ENCODE measurements at places on chromosomes 13 and 19.

DNA sequence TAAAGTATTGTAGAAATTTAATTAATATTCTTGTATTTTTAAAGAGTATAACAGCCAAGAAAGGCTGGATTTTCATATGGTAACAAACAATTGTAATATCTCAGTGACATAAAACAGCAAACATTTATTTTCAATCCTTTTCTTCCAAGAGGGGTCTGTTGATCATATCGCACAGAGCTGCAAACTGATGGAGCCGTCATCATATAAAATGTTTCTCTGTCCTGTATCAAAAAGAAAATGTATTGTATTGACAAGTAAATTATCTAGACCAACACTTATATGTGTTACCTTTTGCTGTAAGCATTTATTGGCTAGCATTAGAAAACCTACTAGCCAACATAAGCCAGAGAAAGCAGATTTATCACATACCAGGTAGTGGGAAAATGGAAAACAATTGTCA lies 2861.4 kb upstream of the PCDH20 start:
- no peak for DNase-seq

- DNase-seq, result no peak
Observed at GRCh38 chr13:67806796-67807195, 576.7 kb upstream of the PCDH9 start.

DNA sequence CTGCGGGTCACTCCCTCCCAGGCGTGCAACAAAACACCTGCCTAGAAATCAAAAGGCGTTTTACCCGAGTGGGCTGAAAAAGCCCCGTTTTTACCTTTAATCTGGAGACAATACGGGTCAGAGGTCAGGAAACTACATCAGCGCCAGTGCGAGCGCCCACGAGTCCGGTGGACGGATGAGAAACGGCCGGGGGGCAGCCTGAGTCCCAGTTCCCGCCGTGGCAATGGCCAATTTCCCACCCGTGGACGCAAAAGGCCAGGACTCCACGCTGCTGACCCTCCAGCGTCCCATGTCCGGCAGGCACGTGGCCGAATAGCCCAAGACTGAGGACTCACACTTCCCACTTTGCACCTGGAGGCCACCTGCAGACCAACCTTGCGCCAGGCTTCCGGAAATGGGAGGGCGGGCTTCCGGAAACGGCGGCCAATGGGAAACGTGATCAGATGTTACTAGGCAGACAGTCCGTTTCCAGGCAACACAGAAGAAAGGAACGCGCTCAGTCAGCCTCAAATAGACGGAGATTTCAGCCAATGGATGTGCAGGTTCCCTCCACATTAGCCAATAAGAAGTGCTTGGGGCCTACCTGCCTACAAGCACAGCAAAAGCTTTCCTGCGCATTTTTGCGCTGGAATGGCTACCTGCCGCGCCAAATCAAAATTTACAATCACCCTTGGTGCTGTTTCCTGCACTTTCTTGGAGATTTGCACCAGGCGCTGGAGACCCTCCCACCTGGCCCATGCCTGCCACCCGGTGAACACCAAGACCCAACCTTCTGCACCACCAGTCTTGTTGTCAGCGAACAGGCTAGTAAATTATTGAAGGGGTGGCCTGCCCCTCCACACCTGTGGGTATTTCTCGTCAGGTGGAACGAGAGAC lies 47.4 kb downstream of the ZFP14 start:
- peak; percentile 59 for DNase-seq

DNA sequence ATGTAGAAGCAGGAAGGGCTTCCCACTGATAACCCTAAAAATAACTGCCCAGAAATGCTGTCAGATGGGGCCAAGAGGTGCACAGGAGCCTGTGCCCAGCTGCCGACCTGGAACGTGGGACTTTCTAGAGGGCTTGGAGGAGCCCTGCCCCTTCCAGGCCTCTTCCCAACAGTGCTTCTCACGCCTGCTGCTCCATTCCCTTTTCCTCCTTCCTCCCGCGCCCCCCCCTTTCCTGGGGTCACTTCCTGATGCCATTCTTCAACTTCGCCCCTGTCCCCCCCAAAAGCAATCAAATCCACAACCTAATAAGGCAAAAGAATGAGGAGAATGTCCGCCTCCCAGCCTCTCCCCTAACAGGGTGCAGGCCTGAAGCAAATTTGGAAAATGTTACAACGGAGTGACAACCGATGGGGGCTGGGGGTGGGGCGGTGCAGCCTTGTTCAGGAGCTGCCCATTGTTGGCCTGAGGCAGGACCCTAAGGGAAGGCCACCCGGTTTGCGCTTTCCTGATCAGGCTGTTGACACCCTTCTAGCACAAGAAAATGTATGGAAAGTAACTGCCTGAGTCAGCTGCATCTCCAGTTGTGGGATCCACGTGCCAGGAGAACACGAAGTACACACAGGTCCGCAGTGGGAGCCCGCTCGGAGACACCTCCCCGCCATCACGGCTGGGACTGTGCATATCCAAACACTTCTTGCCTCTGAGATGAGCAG lies 18.7 kb downstream of the ACTN4 start:
- no peak for DNase-seq

DNA sequence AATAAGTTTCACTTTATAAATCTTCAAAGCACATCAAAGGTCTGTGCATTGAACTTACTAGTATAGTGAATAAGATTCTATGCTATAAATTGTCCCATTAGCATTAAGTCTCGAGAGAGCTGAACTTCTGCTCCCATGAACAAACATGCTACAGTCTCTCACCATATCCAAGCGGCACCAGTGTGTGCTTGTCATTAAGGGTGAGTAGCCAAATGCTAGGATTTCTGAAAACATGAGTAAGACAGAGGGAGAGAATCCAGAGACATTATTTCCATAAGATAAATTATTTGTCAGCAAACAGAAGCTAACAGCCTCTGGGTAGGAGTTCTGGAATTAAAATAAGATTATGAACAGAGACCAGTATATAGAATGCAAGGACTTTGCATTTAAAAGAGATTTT lies 2882.5 kb downstream of the PCDH9 start:
- DNase-seq, result no peak

DNA sequence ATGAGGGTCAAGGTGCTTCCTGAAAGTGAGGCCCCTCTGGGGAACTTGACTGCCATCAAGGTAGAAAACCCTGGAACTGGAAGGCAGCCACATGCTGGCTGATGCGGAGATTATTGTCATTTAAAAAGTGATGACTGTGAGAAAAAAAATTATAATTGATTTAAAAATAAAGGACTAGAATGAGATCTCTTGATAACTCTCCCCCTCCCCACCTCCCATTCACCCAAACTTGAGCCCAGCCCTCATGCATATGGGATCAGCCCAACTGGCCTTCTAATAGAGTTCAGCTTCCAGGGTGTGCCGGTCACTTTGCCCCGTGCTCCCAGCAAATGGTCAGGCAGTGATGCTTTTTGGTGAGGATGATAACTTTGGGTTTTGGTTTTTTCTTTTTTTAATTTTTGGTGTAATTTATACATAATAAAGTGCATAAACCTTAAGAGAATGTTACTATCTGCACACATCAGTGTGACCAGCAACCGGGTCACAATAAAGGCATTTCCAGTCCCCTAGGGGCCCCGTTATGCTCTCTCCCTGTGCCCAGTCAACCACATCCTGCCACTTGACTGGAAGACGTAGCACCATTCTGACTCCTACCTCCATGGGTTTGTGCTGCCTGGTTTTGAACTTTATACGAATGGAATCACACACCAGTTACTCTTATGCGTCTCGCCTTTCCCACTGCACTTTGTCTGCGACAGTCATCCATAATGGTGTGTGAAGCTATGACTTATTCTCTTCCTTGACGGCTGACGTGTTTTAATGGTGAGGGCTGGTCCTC lies 187.9 kb downstream of the USP12 start:
- DNase-seq, result no peak

DNA sequence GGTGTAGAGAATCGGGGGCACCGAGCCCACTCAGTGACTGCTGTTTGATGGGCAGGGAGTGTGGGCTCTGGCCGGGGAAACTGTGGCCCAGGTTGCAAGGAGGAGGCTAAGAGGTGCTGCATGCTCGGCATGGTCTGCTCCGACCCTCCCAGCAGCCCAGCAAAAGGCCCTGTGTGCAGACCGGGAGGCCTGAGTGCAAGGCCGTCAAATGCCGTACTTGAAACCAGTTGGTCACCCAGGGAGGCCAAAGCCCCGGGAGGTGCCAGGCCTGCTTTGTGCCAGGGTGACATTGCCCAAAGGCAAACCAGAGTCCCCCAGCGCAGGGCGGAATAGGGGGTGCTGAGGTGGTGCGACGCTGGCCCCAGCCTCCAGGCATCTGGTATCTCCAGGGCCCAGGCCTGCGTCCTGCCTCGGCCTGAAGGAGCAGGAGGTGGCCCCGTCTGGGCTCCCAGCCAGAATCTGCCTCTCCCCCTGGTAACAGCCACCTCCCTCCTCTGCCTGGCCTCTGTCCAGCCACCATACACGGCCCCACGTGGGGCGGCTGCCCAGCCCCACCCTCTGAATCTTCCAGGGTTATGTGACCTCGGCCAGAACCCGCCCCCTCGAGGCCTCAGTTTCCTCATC lies 4.0 kb downstream of the PIK3R2 start:
- DNase-seq, result no peak

- no peak for DNase-seq
Observed at GRCh38 chr19:49700563-49700962, 9.6 kb downstream of the CPT1C start.

DNA sequence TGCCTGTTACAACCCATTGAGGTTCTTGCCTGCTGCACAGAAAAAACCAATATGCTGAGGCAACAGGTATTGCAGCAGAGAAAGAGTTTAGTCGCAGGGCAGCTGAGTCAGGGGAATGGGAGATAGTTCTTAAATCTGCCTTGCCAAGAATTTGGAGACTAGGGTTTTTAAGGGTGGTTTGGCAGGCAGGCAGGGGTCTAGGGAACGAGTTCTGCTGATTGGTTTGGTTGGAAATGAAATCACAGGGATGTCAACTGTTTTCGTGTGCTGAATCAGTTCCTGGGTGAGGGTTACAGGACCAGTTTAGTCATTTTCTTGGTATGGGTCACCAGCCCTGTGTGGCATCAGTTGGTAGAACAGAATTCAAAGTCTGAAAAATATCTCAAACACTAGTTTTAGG lies 36.6 kb downstream of the PDS5B start:
- DNase-seq, result no peak

DNA sequence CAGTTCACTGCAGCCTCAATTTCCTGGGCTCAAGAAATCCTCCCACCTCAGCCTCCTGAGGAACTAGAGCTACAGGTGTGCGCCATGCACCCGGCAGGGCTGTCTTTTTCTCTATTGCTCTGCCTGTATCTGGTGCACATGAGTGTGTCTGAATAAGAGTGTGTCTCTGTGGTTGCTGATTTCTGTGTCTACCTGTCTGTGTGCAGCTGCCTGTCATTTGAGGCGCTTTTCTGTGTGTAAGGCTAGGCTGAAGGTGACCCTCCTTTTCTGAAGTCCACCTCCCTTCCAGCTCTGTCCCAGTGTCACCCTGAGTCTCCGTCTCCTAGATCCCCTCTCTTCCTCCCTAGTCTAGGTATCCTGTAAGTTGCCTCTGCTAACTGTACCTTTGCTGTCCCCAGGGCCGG lies 1.5 kb upstream of the PRR12 start:
- DNase-seq, result no peak

DNA sequence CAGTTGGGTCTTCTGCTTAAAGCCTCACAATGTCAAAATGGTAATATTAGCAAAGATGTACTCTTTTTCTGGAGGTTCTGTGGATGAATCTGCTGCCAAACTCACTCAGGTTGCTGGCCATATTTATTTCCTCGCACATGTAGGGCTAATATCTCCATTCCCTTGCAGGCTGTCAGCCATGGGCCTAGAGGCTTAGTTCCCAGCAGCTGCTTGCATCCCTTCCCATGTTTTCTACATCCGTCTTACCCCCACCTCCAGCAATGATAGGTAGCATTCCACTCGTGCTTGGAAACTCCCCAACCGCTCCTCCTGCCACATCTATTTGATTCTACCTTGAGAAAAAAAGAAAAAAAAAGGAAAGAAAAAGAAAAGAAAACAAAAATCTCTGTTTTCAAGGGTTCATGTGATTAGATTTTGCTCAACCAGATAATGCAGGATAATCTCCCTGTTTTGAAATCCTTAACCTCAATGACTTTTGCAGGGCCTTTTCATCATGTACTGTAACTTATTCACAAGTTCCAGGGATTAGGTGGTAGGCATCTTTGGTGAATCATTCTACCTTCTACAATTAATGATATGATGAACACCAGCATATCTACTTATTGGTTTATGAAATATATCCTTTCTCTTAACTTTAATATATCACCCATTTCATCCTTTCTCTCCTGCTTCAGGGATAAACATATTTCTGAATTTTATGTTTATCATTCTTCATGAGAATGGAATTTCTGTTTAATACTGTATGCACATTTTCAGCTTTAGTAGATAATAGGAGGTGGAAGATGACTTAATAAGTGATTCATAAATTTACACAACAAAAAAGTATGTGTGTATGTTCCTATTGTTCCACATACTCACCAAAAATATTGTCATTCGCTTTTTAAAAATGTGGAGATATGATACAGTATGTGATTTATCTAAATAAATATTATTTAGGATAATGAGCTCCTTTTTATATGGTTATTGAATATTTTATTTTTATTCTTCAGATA lies 931.9 kb downstream of the SLITRK5 start:
- DNase-seq, result no peak

- DNase-seq, result no peak
Observed at GRCh38 chr13:26133286-26133685, 81.5 kb upstream of the SHISA2 start.

GRCh38 chr13:65456150-65456912 lies 1773.8 kb downstream of the PCDH9 start:
- DNase-seq, result no peak

GRCh38 chr13:101955764-101956163 lies 446.1 kb downstream of the FGF14 start:
- no peak for DNase-seq

DNA sequence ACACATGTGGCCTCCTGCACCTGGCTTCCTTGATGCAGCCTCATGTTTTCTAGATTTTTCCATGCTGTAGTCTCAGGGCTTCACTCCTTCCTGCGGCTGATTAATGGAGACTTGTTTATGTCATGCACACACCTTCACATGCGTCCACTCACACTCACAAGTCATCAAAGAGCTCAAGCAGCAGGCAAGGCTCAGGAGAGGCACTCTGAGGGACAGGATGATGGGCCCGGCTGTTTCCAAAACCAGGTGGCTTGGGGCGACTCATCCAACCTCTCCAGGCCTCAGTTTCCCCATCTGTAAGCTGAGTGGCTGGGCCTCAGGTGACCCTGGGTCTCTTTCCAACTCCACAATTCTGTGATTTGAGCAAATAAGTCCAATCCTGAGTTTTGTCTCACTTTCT lies 36.9 kb downstream of the RASA3 start:
- DNase-seq, result no peak

- no peak for DNase-seq
Observed at GRCh38 chr13:114311908-114312307, 2.4 kb upstream of the CHAMP1 start.

- no peak for DNase-seq
Observed at GRCh38 chr13:40129467-40129866, 474.0 kb downstream of the COG6 start.

DNA sequence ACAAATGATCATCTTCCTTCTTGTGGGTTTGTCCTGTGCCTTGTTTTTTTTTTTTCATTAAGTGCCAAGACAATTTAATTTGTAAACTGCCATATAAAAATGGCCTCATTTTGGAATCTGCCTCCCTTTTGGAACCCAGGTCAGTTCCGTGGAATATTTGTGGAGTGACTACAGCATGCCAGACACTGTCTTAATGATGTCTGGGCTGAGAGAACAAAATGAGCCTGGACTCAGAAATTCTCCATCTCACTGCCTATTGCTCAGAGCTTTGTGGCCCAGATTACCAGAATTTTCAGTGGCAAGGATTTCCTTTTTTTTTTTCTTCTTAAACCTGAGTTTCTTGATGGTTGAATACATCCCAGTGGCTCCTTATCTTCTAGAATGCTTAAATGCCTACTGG lies 340.6 kb downstream of the ENOX1 start:
- no peak for DNase-seq

Measured in NCI-H1048 (cell line).